ENCODE measurements at places on chromosomes 5 and 9.

GRCh38 chr9:6692881-6693361 lies 47.4 kb upstream of the GLDC start:
- no peak for DNase-seq

- no peak for DNase-seq
These were observed 437.3 kb downstream of the DTWD2 start for GRCh38 chr5:118551031-118551430.

GRCh38 chr9:92004045-92004392 lies 54.0 kb upstream of the ROR2 start:
- DNase-seq, result no peak

GRCh38 chr5:139733010-139733688 lies 62.5 kb upstream of the PSD2 start:
- DNase-seq, result peak; percentile 40

- DNase-seq, result no peak
These were observed 41.2 kb downstream of the SLC46A2 start for GRCh38 chr9:112849363-112849922.

GRCh38 chr5:140672455-140673186 lies 755 bp downstream of the DND1 start:
- DNase-seq, result no peak

DNA sequence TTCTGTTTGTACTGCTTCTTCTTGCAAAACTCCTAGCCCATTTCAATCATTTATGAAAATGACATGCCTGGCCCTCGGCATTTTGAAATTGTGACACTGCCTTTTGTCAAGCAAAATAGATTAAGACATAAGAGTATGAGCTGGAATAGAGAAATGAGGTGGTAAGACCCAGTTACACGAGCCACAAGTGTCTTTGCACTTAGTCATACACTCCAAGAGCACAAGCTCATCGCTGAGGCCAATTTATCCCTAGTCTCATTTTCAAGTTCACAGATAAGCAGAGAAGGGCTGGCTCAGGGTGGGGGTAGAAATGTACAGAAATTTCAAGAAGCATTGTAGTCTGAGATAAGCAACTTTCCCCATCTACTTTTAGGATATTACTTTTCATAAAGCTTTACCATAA lies 40.6 kb upstream of the MAP1B start:
- no peak for DNase-seq

- DNase-seq, result peak; percentile 63
These were observed 16.7 kb downstream of the EXD3 start for GRCh38 chr9:137406085-137406760.

DNA sequence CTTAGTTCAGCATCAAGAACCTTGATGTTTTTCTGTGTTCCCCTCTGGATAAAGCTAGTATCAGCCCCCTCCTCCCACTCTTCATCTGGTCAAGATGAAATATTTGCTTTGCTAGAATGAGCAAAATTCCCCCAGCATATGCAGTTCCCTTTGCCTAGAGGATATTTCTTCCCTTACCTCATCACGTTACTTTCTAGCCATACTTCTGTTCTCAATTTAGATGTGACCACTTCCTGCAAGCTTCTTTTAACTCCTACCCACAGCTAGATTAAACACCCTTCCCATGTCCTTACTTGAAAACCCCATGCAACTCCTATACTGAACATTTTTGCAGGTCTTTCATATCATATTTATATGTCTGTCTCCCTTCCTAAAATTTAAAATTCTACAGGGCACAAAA lies 178.9 kb upstream of the TUSC1 start:
- no peak for DNase-seq

GRCh38 chr5:172801179-172801671 lies 30.2 kb upstream of the DUSP1 start:
- no peak for DNase-seq

DNA sequence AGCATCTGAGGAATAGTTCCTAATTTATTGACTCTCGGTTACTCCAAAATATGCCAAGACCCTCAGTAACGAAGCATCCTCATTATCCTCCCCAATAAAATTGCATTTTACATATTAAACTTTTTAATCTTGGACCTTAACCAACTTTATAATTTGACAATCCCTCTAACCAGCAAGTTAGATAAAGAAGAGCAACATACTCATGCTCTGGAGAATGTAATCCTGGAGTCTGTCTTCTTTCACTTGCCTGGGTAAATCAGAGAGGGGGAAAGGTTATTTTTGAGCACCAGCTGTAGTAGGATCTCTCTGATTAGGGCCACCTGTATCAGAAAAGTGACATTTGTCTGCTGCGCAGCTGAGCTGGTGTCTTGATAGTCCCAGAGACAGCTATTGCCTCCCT lies 59.8 kb downstream of the NDFIP1 start:
- no peak for DNase-seq

- DNase-seq, result no peak
These were observed 2.2 kb upstream of the PLPP7 start for GRCh38 chr9:131287359-131287758.

DNA sequence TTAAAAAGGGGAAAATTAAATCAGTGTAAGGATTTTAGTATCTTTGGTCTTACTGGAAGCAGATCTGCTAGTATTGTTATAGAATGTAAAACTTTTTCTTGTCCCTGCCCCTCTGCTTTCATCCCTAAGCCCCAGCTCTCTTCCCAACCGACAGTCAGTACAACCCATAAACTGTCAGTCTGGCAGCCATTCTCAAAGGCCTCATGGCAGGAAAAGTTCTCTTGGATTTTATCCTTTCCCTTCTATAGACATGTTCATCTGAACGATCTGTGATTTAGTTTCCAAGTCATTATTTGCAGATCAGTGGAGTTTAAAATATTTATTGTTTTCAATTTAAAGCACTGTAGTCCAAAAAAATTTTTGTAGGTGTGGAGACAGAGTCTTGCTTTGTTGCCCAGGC lies 39.2 kb downstream of the ARRDC3 start:
- no peak for DNase-seq

- DNase-seq, result no peak
These were observed 16.9 kb downstream of the PTTG1 start for GRCh38 chr5:160438316-160439204.

GRCh38 chr9:108863891-108864290 lies 1.8 kb downstream of the ACTL7A start:
- no peak for DNase-seq

DNA sequence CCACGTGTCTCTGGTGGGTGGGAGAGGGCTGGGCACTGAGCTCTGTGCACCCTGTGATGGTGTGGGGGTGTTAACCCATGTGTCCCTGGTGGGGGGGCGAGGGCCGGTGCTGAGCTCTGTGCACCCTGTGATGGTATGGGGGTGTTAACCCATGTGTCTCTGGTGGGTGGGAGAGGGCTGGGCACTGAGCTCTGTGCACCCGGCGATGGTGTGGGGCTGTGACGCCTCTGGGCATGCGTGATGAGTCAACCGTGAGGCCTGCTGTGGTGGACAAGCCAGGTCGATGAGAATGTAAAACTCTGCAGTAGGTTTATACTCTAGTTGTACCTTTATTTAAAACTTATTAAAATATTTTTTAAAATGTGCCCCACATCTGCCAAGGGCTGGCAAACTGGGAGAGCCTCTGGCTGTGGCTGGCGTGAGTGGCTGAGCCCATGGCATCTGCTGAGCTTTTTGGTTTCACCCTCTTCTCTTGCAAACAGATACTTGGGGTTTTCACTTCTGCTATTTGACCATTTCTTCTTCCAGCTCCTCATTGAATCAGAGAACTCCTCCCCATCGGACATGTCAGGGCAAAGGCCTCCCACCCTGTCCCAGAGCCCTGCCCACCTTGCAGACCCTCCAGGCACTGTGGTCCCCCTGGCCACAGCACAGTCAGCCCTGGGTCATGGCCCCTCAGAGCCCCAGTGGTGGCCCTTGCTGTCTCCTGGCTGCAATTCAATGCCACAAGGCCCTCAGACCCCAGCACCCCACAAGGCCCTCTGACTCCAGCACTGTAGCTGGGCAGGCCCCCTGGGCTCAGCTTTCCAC lies 18.5 kb upstream of the EXOC3 start:
- no peak for DNase-seq

- DNase-seq, result no peak
These were observed 124.3 kb downstream of the TLR4 start for GRCh38 chr9:117828466-117828865.

DNA sequence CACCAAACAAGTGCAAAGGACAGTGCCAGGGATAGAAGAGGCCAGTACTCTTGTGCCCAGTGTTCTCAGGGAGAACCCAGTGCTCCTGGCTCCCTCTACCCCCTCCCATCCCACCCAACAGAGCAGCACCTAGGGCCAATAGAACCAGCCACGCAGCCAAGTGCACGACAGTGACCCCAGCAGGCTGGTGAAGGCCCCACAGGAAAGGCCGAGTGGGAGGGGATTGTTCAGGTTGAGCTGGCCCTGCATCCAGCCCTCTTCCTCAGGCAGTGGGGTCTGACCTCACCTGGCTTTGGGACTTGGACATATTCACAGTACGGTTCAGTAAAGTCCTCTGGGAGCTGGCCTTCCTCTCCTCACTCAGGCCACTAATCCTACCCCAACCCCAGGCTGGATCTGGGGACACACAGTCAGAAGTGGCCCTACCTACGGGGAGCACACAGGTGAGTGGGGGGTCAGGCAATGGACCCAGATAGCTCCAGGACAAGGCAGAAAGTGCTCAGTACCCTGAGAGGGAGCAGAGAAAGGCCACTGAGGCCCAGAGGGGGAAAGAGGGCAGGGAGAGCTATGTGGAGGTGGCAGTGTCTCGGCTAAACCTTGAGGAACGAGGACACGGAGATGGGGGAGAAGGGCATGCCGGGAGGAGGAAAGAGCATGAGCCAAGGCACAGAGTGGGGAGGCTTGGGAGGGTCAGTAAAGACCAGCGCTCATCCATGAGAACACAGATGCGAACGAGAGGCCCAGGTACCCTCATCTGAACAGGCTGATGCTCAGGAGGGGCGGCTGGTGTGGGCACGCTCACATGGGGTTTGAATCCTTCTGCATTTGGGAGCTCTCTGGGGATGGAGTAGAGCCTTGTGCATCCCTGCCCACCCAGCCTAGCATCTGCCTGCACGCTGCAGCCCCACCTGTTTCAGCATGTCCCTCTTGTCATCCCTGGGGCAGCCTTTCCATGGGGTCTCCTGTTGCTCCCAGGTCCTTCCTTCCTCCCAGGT lies 25.6 kb downstream of the POLR1E start:
- DNase-seq, result no peak

DNA sequence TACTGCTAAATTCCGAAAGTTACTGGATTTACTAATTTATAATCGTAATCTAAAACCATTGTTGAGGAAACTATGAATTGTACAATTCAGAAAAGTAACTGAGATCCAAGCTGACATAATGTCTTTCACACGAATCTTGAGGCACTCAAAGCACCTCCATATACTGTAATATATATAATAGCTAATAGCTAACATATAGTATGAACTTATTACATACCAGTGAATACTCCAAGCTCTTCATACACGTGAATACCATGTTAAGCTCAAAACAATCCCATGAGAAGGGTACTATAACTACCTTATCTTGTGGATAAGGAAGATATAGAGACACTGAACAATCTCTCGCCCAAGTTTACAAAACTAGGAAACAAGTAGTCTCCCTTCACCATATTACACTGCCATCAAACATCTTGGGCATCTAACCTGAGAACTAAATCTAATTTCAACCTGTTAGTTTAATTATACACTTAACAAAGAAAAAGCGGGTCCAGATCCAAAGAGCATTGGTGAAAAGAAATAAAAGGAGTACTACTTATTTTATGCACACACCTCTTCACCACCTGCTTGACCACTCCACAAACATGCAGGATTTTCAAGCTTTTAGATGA lies 1.0 kb downstream of the NUDCD2 start:
- no peak for DNase-seq

DNA sequence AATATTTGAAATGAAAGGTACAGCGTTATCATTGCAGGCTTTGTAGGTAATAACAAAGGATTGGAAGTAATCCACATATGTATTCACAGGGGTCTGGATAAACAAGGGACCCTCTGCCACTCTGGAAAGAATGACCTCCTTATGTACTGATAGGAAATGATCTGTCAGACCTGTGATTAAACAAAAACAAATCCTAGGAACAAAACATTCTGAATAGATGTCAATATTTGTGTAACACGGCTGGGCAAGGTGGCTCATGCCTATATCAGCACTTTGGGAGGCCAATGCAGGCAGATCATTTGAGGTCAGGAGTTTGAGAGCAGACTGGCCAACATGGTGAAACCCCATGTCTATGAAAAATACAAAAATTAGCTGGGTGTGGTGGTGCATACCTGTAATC lies 42.3 kb downstream of the NSUN2 start:
- no peak for DNase-seq

- no peak for DNase-seq
These were observed 1.6 kb downstream of the GTF3C4 start for GRCh38 chr9:132671620-132672412.

DNA sequence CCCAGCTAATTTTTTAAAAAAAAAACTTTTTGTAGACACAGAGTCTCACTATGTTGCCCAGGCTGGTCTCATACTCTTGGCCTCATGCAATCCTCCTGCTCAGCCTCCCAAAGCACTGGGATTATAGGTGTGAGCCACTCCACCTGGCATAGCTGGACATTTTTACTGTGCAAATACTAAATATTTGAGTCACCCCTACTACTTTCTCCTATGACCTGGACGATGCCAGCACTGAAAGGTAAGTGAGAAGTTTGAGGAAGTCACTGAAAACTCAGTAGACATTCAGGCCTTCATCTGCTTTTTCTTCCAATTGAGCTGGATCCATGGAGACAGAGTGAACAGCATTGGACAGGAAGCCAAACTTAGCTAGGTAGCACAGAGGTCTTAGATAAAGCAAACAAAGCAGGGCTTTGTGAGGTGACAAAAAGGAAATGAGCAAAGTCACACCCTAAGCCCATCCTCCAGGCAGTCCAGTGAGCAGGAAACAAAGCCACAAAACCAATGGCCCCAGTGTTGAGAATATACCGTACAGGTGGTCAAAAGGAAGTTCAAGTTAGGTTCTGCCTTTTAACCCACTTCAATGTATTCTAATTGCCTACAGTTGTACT lies 192.6 kb upstream of the RASA1 start:
- DNase-seq, result no peak

DNA sequence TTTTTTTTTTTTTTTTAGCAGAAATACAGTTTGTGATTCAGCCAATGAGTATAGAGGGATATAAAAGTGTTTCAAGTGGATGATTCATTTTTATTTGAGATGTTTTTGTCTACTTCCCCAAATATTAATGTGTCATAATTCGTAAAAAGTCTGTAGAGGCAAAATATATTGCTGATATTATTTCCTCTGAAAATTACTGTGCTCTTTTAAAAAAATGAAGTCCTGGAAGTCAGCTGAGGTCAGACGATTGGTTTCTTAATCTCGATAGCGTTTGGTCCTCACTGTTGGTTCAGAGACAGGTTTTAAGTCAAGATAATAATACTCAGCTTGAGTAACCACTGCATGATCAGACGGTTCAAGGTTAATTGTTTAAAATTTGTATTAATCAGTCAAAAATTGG lies 19.5 kb downstream of the IL9 start:
- DNase-seq, result no peak

All from left forelimb (tissue), 1 donor.